Activated CD4-positive, alpha-beta memory T cell treated with anti-CD3 and anti-CD28 coated beads, Interleukin-2, amount 10 ng/mL, durations not matched to agents 7 days and 5 days (primary cell): ENCODE measurements at places on chromosomes 5 and 9. TPM values are rescaled to one million over a fixed set of nuclear protein-coding genes. Genes with fewer than 3 reads are reported as not detected.

DNA sequence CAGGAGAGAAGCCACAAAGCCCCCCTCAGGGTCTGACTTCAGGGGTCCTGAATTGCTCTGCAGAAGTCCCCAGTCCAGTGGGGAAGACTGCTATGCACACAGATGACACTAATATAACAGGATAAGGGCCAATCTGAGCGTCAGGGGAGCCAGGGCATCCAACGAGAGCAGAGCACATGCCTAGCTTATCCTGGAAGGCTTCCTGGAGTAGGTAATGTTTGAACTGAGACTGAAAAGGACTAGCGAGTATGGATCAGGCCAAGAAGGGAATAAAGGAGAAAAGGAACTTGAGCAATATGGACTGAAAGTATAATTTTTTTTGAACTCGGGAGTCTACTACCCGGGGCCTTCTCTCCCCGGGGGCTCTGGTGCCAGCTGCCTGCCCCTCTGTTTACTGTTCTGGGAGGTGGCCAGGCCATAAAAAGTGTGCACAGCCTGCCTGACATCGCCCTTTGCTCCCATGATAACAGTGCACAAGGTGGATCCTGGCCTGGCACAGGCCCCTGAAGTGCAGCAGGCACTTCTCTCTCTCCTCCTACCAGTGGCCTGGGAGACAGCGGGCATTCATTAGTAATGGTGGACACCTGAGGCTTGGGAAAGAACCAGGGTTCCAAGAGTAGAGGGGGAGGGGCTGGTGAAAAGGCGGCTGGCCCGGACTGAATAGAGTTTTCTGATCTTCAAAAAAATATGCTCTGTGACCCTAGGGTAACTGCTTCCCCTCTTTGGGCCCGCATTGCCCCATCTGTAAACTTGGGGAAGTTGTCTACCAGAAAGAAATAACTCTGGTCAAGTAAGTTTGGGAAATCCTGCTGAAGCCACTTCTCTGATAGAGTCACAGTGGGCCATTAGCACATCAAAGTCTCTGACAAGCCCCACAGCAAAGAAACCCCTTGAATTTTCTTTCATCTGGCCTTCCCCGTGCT is 4.6 kb upstream of the SLC6A7 start:
- peaks cover 25% of the 10 kb centered on the region for H3K27me3 ChIP-seq
- no peaks in the 10 kb centered on the region for H3K36me3 ChIP-seq
- H3K4me3 ChIP-seq, result no peak overlapping the region
- H3K27ac ChIP-seq, result no peak overlapping the region
- no peaks in the 10 kb centered on the region for H3K4me1 ChIP-seq

- H3K36me3 ChIP-seq, result no peaks in the 10 kb centered on the region
- no peak overlapping the region for H3K4me3 ChIP-seq
- H3K27ac ChIP-seq, result no peak overlapping the region
- no peaks in the 10 kb centered on the region for H3K4me1 ChIP-seq
Observed at GRCh38 chr5:39799242-39799641, 374.5 kb upstream of the DAB2 start.

- peaks cover 36% of the 10 kb centered on the region for H3K4me1 ChIP-seq
- no peak for DNase-seq
- H3K4me3 ChIP-seq, result no peak overlapping the region
Observed at GRCh38 chr9:4831119-4831518, 38.4 kb downstream of the RCL1 start.

DNA sequence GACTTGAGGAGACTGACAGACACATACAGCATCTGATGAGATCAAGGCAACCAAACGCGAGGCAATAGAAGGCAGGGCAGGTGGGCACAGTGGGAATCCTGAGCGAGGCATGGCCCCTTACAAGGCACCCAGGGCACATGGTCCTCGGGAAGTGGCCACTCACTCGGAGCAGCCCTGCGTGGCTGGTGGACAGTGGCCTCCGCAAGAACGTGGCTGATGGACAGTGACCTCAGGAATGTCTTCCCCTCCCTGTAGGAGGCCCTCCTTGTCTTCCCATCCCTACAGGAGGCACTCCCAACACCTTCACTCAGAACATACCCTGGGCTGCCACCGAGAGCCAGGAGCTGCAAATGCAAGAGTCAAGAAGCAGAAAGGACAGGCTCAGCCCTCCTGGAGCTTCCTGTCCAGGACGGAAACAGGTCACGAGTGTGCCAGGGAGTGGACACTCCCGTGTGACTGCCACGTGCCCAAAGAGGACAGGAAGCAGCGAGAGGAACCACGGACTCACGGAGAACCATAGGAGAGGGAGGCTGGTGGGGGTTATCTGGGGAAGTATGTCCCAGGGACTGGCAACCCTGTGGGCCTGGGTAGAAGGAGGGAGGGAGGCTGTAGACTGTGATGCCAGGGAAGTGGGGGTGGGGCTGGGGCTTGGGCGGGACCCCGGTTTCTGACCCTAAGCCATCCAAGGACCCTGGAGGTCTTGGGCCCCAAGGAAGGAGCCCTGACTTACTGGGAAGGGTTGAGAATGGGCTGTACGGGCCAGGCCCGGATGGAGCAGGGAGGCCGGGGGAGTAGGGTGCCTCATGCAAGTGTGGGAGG is 321.9 kb upstream of the IRX4 start:
- no peaks in the 10 kb centered on the region for H3K27me3 ChIP-seq
- DNase-seq, result no peak
- no peak overlapping the region for H3K27ac ChIP-seq
- H3K4me3 ChIP-seq, result no peak overlapping the region

- H3K27ac ChIP-seq, result no peak overlapping the region
- DNase-seq, result no peak
- H3K27me3 ChIP-seq, result no peaks in the 10 kb centered on the region
- no peaks in the 10 kb centered on the region for H3K4me1 ChIP-seq
Observed at GRCh38 chr5:93915142-93915553, 173.7 kb upstream of the POU5F2 start.

- peaks cover 12% of the 10 kb centered on the region for H3K36me3 ChIP-seq
- no peaks in the 10 kb centered on the region for H3K27me3 ChIP-seq
- no peaks in the 10 kb centered on the region for H3K4me1 ChIP-seq
- no peak for DNase-seq
Observed at GRCh38 chr5:149766460-149767280, 36.6 kb downstream of the PPARGC1B start.

DNA sequence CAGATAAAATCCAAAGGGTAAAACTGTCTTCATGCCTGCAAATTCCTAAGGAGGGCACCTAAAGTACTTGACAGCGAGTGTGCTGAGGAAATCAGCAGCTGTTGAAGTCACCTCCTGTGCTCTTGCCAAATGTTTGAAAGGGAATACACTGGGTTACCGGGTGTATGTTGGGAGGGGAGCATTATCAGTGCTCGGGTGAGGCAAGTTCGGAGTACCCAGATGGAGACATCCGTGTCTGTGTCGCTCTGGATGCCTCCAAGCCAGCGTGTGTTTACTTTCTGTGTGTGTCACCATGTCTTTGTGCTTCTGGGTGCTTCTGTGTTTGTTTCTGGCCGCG is 727 bp upstream of the ADRB2 start:
- peaks cover 36% of the 10 kb centered on the region for H3K27me3 ChIP-seq
- H3K36me3 ChIP-seq, result peaks cover 9% of the 10 kb centered on the region
- H3K4me3 ChIP-seq, result peak overlapping the region; percentile 78
- H3K27ac ChIP-seq, result peak overlapping the region; percentile 85
- DNase-seq, result no peak
- peaks cover 50% of the 10 kb centered on the region for H3K4me1 ChIP-seq

DNA sequence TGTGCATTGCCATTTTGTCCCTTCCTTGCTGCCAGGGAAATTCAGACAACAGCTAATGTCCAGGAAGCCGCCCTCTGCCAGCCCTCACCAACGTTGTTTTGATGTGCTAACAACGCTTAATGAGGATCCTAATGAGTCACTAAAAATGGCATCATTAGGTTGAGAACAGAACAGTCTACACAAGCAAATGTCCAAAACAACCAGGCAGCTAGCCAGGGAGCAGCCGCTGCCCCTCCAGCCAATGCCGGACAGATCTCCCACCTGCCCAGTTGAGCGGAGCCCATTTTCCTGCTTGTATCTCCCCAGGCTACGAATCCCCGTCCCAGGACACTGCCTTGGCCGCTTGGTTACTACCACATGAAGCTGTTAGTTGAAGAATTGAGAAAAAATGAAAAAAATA is 40.4 kb upstream of the UNC5A start:
- H3K27ac ChIP-seq, result no peak overlapping the region
- H3K4me1 ChIP-seq, result no peaks in the 10 kb centered on the region
- no peak overlapping the region for H3K4me3 ChIP-seq
- H3K36me3 ChIP-seq, result no peaks in the 10 kb centered on the region
- no peak for DNase-seq
- peaks cover 25% of the 10 kb centered on the region for H3K27me3 ChIP-seq

Gene CAMK4
- total RNA-seq, result 66.1 TPM

Gene TCERG1
- 77.0 TPM for total RNA-seq

Gene MARVELD2
- total RNA-seq, result 0.23 TPM

Gene FYB1
- 260 TPM for total RNA-seq
